ENCODE measurements at places on chromosomes 4 and X. TPM values are rescaled to one million over a fixed set of nuclear protein-coding genes. Genes with fewer than 3 reads are reported as not detected.
A peak's percentile ranks its signal among the peaks of the same experiment; 100 is the strongest.

IL2 gene
- total RNA-seq = 1.4 TPM

DNA sequence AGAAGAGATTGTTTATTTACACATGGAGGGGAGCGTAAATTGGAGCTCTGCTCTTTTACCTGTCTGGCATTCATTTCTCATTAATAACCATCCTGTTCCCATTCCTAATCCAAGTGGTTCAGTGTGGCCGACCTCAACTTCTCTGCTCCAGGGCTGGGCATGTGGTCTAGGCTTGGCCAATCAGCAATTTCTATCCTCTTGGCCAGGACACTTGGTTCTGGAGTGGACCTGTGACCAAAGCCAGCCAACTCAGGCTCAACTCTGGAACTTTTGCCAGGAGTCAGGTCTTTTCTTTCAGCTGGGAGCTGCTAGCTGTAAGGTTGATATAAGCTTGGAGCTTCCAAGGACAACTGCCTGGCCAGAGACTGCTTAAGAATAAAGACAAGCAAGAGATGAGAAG is 15.6 kb upstream of the RASL11B start:
- DNase-seq = no peak

QRFPR gene
- total RNA-seq = not detected

- DNase-seq = no peak
Measured at GRCh38 chr4:28774344-28774743, 1913.7 kb downstream of the STIM2 start.

GRCh38 chrX:149512225-149512885 is 7.2 kb upstream of the IDS start:
- DNase-seq = peak; percentile 41

GLRA3 gene
- total RNA-seq = not detected

DNA sequence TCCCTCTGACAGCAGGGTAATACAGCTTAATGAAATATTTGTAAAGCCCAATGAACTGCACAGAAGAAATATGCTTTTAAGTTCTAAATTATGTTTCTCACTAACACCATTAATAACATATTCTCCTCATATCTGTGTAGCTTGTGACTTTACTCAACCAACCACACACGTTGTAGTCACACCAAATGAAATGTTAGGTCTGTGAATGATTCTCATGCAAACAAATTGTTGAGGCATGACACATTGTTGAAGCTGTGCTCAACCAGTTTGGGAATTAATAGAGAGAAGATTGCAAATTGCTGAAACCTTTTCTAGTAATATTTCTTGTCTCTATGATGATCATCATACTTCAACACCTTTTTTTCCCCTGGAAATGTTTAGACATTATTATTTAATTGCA is 645.9 kb downstream of the PCDH7 start:
- no peak for DNase-seq

GRCh38 chr4:114365591-114365990 is 233.0 kb upstream of the UGT8 start:
- DNase-seq = no peak

TENM3 gene
- not detected for total RNA-seq

RGN gene
- not detected for total RNA-seq

- DNase-seq = no peak
Measured at GRCh38 chr4:83504503-83504902, 19.6 kb upstream of the ABRAXAS1 start.

DNA sequence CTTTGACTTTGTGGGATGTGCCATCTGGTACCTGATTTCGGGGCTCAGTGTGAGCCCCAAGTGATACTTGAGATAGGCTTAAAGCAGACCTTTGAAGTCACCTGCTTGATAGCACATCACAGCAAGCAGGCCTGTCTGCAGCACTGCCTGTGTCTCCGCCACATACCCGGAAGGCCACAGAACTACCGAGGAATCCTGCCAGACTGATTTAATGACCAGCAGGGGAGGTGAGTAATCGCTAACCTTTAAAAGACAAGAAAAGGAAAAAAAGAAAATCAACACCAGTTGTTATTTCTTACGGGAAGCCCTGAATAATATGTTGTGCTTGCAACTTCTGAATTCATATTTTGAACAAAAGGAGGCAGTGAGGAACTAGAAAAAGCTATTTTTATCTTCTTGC is 6.8 kb downstream of the PTCHD1 start:
- no peak for DNase-seq

APEX2 gene
- 25.2 TPM for total RNA-seq

SSX4 gene
- not detected for total RNA-seq

GRCh38 chr4:25440478-25441030 is 63.5 kb downstream of the ANAPC4 start:
- no peak for DNase-seq

DNA sequence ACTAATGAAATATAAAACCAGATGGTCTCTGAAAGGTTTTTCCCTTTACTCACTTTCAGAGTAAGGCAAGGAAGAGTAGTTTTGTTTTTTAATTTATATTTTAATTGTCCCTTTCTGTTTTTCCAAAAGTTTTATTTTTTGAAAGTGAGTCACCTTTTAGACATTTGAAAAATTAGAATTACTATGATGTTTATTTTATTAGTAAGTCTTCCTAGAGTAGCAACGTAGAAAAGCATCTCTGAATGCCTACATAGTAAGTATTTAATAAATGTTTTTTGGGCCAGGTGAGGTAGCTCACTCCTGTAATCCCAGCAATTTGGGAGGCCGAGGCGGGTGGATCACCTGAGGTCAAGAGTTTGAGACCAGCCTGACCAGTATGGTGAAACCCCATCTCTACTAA is 51.1 kb downstream of the TET2 start:
- DNase-seq = no peak

- no peak for DNase-seq
Measured at GRCh38 chr4:23828779-23829178, 61.1 kb downstream of the PPARGC1A start.

- no peak for DNase-seq
Measured at GRCh38 chrX:71215338-71215912, 7.6 kb upstream of the GJB1 start.

FTHL17 gene
- not detected for total RNA-seq

GRCh38 chr4:46425775-46426400 is 36.0 kb upstream of the GABRA2 start:
- no peak for DNase-seq

DNA sequence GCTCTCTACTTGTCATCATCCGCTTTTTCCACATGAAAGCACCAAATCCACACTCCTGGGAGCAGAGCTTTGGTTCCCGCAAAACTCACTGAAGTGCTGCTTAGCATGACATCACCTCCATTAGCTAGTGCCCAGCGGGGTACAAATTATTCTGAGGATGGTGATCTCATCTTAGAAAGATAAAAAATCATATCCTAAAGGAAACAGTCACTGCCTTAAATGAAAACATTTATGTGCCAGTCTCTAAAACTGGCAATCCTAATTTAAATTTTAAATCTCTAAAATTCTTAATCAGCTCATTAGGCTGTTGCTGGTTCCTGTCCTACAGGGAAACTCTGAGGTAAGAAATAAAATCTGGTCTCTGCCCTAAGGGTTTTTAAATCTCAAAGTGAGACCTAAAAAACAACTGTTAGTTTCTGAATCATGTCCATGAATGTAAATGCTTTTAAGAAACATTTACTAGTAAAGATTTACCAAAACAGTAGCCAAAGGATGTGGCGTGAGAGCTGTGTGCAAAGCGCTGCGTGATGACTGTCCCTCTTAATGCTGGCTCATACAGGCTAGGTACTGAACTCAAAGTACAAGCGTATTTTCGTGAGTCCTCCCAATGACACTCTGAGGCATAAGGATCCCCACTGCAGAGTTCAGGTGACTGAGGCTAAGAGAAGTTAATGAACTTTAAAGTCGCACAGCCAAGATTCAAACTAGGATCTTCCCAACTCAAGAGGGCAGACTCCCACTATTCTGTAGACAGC is 4.5 kb downstream of the CASP3 start:
- no peak for DNase-seq

DNA sequence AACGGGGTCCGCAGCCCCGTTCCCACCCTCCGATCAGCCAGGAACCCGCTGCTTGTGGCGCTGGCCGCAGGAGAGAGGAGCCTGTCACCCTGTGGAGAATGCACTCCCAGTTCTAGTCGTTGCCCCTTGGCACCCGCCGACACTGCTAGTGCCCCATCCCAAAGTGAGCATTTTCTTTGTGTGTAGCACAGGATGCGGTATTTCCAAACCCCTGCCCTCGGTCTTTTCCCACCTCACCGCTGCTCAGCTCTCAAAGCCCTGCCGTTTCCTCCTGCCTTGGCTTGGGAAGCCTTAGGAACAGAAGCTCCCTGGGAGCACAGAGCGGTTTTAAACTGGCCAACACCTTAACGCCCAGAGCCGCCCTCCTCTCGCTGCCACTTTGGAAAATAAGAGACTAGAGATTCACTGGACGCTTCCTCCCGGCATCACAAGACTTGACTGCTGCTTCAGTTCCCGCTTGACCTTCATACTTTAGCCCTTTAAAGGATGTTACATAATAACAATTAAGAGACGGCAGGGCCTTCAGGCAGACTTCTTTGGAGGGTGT is 772 bp downstream of the CYP4V2 start:
- no peak for DNase-seq

DNA sequence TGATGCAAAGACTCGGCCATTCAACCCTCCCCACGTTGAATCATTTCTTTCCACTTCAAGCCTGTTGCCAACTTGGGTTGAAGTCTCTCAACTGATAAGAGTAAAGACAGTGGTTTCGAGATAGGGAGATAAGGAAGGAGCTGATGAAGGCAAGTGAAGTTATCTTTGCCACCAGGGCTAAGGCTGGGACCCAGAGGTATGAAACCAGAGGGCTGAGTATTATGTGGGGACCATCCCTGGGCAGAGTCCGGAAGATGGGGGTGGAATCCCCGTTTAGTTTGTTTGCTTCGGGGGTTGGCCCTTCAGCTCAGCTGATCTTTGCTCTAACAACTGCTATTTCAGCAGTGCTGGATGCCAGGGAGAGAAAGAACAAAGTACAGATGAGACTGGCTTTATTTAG is 2.3 kb upstream of the XPNPEP2 start:
- no peak for DNase-seq

ATP11C gene
- total RNA-seq = 16.7 TPM

- DNase-seq = no peak
Measured at GRCh38 chr4:100168521-100168920, 21.7 kb downstream of the DDIT4L start.

ADH1A gene
- not detected for total RNA-seq

AIFM1 gene
- total RNA-seq = 35.9 TPM

DNA sequence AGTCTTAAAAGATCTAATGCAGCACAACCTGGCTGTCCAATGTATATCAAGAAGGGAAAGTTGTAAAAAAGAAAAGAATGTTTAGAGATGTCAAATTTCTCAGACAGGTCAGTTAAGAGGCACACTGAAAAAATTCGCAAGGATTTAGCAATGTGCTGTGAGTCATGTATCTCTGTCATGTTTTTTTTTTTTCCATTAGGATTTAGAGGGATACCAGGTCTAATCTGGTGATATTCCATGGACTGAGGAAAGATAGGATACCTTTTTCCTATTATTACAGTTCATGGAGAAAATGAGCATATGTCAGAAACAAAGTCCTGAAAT is 815.4 kb upstream of the PCDH10 start:
- no peak for DNase-seq

DNA sequence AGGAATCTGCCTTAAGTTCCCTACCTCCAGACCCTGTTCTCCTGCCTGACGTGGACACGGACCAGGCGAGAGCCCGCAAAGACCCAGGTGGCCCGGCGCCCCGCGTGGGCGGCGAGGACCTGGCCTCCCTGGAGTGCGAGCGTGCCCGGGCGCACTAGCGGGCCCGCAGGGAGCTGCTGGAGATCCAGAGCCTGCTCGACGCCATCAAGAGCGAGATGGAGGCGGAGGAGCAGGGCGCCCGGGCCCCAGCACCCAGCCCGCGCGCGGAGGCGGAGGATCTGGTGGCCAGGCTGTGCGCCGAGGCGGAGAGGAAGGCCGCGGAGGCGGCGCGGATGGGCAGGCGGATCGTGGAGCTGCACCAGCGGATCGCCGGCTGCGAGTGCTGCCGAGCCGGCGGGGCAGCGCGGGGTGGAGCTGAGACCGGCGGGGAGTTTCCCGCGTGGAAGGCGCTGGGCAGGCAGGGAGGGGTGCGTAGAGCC is 18.2 kb downstream of the MRFAP1 start:
- DNase-seq = peak; percentile 68

GRCh38 chrX:68292471-68292870 is 140.8 kb downstream of the OPHN1 start:
- DNase-seq = no peak

BBS12 gene
- total RNA-seq = 1.7 TPM

XK gene
- total RNA-seq = not detected

DNA sequence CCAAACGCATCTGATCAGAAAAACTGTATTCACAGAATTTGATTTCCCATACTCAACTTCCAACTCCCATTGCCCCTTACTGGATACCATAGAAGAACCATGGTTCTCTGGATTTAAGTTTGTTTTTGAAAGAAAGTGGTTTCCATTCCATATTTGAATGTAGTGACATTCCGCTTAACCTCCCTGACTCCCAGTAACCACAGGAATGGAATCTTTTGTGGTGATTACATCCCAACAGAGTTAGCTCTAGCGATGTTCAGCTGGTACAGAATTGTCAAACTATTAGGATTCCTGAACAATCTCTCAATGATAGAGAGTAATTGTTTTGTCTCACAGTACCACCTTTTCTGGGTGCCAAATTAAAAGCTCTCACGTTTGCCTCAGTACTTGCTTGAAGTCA is 1.7 kb downstream of the NUDT10 start:
- no peak for DNase-seq

DNA sequence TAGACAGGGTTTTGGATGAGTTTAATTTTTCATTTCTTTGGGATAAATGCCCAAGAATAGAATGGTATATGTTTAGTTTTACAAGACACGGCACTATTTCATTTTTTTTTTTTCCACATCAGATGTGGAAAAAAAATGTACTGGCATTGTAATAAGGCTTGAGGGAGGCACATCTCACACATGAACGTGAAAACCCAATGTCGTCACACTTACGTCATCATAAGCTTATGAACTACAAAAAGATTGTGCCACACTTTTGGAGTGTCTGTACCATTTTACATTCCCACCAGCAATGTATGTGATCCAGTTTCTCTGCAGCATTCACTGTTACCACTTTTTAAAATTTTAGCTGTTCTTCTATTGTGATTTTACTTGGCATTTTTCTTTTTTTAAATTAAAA is 74.2 kb downstream of the TAF1 start:
- no peak for DNase-seq

GLOD5 gene
- total RNA-seq = not detected

DNA sequence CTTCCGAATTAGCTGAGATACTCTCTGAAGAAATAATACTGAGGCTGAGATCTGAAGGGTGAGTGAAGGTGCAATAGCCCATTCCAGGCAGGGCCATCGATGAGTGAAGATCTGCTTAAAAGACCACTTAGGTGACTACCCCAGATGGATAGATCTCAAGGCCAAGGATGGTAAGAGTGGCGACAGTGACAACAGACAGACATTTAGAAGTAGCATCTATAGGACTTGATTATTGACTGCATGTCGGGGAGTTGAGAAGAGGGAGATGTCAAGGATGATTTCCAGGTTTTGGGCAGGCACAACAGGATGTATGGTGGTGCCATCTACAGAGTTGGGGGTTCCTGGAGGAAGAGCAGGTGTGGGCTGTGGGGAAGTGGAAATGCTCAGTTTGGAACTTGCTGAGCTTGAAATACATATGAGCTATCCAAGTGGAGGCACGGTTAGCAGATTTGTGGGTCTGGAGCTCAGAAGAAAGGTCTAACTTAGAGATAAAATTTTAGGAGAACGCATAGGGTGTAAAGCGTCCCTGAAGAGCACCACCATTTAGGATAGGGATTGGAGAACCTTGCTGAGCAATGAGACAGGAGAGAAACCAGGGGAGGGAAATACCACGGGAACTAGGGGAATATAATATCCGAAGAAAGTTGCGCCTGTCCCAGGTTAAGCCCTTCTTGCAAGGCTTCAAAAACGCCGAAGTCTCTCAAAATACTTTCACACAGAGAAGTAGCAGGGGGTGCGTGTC is 688 bp downstream of the UFSP2 start:
- DNase-seq = no peak

PNCK gene
- 1.1 TPM for total RNA-seq
